Kidney epithelial cell (primary cell): ENCODE measurements at places on chromosomes 12 and 14. TPM values are rescaled to one million over a fixed set of nuclear protein-coding genes. Genes with fewer than 3 reads are reported as not detected.

Gene NFE2
- 0.07 and 0.17 TPM in 2 replicates for total RNA-seq

Gene NFYB
- total RNA-seq = 14.3 and 17.2 TPM in 2 replicates

Gene ADAMTS20
- 0.33 TPM in 1 of 2 replicates, not detected in the other for total RNA-seq

Gene CLEC1B
- total RNA-seq = not detected in 2 replicates

Gene PZP
- total RNA-seq = not detected in 2 replicates

Gene TTC7B
- 46.0 and 69.5 TPM in 2 replicates for total RNA-seq
